Stimulated activated CD8-positive, alpha-beta memory T cell treated with anti-CD3 and anti-CD28 coated beads, Interleukin-4, amount 100 ng/mL, for 4 hours (primary cell): ENCODE measurements at places on chromosomes 5 and 9.

- no peak for DNase-seq
Observed at GRCh38 chr5:122967085-122967484, 69.4 kb downstream of the PPIC start.

DNA sequence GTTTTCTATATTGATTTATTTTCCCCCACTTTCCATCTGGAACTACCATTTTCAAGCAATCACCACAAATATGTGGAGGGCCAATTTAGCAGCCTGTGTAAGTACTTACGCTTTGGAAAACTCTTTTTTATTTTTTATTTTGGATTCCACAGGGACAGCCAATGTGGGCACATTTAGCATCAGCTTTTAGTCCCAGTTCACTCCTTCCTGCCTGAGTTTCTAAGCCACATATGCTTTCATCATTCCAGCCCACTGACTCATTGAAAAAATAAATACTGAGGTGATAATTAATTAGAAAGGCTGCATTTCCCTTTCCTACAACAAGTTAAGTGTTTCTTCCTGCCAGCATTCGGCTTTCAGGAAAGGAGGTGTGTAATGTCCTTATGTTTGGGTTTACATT is 76.8 kb downstream of the TMEM167A start:
- DNase-seq = no peak

GRCh38 chr9:92308893-92309292 is 15.4 kb upstream of the IARS1 start:
- DNase-seq = no peak

DNA sequence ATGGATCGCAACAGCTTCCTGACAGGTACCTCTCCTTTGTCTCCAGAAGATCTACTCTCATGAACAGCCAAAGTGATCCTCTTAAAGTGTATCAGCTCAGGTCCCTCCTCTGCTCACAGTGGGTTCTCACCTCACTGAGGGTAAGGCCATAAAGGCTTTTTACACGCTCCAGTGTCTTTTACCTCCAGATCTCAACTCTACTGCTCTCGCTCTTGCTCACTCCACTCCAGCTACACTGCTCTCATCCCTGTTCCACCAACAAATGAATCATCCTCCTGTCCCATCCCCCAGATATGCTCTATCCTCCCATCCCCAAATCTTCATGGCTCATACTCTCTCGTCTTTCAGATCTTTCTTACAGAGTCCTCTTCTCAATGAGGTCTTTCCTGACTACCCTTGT is 248.6 kb upstream of the EFNA5 start:
- no peak for DNase-seq

DNA sequence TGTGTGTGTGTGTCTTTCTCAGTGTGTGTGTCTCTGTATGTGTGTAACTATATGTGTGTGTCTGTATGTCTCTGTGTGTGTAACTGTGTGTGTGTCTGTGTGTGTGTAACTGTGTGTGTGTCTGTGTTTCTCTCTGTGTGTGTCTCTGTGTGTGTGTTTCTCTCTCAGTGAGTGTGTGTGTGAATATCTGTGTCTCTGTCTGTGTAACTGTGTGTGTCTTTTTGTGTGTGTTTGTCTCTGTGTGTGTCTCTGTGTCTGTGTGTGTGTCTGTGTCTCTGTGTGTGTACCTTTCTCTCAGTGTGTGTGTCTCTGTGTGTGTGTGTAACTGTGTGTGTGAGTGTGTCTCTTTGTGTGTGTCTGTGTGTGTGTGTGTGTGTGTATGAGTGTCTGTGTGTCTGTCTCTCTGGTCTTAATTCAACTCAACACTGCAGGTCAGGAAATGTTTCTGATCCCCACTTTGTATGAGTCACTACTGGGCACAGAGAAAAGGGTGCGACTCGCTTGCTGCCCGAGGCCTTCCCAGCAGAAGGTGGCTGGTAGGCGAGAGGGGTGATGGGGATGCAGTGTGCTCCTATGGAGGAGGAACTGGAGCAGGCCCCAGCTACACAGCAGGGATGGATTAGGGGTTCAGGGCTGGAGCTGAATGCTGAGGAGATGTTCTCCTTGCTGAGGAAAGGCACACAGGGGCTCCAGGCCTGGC is 52.1 kb downstream of the NSG2 start:
- no peak for DNase-seq

GRCh38 chr9:34187891-34188240 is 9.0 kb downstream of the UBAP1 start:
- DNase-seq = no peak

GRCh38 chr5:143886651-143887638 is 75.0 kb downstream of the HMHB1 start:
- DNase-seq = no peak

- no peak for DNase-seq
Observed at GRCh38 chr9:99069546-99069945, 35.4 kb upstream of the TGFBR1 start.

- no peak for DNase-seq
Observed at GRCh38 chr9:137429974-137430722, 7.0 kb downstream of the NOXA1 start.

DNA sequence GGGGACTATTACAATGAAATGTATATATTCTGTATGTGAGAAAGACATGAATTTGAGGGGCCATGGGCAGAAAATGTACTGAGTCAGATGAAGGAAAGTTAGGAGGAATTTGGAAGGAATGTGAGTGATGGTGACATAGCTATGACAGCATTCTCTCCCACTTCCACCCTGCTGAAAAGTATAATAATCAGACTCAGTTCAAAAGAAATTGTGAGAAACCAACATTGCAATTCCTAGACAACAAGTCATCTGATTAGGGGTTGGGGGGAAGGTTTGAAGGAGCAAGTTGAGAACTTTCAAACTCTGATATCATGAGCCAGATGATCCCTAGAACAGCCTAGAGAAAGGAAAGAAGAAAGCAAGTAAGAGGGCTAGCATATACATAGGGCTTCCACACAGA is 370.6 kb downstream of the DMRTA1 start:
- no peak for DNase-seq

GRCh38 chr5:111556501-111556900 is 44.2 kb upstream of the STARD4 start:
- no peak for DNase-seq

DNA sequence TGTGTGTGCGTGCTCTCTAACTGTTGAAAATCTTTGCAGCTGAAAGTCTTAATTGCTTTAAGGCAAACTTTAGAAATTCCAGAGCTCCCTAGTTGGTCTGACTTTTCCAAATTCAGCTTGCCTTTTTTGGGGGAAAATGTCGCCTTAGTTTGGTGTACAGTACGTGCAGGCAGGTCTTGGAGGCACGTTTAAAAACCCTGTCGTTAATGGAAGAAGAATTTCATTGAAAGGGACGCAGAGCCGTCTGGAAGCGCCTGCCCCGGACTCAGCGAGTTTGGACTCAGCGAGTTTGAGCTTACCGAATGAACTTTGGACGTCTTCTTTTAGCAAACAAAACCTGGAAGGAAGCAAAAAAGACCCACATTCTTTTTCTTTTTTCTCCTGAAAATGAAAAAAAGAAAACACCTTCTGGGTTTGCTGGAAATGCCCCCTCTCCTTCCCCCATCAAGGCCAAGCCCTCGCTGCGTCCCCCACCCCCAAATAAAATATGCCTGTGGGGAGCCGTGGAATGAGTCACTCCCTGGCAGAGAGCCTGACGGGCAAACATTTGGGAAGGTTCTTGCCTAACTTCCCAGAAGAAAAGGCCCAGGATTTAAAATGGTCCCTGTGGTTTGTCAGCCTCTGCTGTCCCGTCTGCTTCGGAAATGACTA is 1.5 kb downstream of the NEK6 start:
- no peak for DNase-seq

- DNase-seq = no peak
Observed at GRCh38 chr5:45098483-45098882, 289.7 kb downstream of the MRPS30 start.

DNA sequence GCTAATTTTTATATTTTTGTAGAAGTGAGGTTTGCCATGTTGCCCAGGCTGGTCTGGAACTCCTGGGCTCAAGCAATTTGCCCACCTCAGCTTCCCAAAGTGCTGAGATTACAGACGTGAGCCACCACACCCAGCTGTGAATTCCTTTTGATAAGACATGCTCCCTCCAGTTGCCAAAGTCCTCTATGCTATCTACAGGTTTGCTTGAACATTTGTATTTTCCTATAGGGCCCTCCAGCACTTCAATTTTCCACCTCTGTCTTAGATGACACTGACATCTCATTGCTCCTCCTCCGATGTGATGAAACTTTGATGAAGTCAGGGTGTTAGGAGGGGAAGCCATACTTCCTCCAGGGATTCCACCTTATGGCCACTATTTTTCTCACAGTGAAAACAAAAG is 25.2 kb upstream of the CTSV start:
- DNase-seq = no peak

GRCh38 chr5:145943674-145944121 is 7.3 kb downstream of the SH3RF2 start:
- DNase-seq = no peak

DNA sequence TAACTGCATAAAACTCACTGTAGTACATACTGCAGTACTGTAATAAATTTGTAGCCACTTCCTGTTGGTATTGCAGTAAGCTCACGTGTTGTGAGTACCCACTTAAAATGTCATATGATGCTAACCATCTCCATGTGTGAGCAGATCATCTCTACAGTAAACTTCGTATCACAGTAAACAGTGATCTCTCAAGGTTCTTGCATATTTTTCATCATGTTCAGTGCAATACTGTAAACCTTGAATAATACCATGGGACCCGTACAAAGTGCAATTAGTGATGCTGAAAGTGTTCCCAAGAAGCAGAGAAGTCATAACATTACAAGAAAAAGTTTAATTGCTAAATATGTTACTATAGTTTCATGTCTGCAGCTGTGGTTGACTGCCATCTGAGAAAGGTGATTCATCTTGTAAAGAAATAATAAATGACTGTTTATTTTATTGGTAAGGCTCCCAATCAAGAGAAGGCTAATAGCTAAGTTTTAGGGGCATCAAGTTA is 253.8 kb upstream of the POU5F2 start:
- no peak for DNase-seq

- DNase-seq = no peak
Observed at GRCh38 chr5:59758566-59758965, 135.0 kb downstream of the PDE4D start.

GRCh38 chr5:109309326-109310063 is 100.3 kb downstream of the PJA2 start:
- DNase-seq = no peak
